CD8-positive, alpha-beta T cell (primary cell): ENCODE measurements at places on chromosomes 16 and 17. TPM values are rescaled to one million over a fixed set of nuclear protein-coding genes. Genes with fewer than 3 reads are reported as not detected.

DNA sequence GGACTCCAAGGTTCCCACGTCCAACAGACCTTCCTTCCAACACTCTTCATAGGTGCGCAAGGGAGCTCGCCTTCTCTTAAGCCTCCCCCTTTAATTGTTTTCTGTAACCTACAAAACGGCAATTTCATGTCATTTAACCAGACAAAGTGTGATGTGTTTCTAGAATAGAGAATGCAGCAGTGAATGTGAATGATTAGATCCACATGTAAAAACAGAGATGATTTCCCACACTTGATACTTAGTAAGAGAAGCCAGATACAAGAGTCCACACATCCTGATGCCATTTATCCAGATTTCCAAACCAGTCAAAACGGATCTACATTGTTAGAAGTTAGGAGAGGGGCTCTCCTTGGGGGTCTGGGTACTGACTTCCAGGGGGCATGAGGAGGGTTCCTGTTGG is 89.3 kb downstream of the IRF8 start:
- DNase-seq, result no peak

DNA sequence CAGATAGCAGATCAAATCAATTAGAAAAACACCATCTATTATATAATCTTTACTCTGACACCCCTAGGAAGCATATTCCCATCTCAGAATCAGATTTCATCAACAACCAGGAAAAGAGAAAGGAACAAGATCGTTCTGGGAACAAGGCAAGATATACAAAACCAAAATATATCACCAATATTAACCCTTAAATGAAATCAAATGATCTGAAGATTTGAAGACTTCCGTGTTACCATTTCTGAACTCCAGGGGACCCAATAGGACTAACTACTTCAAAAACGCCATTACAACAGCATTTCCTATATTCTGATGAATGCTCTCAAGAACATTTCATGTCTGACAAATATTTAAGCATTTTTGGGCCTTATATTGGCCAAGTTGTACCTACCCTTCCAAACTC is 624.2 kb upstream of the ZFHX3 start:
- no peak for DNase-seq

DNA sequence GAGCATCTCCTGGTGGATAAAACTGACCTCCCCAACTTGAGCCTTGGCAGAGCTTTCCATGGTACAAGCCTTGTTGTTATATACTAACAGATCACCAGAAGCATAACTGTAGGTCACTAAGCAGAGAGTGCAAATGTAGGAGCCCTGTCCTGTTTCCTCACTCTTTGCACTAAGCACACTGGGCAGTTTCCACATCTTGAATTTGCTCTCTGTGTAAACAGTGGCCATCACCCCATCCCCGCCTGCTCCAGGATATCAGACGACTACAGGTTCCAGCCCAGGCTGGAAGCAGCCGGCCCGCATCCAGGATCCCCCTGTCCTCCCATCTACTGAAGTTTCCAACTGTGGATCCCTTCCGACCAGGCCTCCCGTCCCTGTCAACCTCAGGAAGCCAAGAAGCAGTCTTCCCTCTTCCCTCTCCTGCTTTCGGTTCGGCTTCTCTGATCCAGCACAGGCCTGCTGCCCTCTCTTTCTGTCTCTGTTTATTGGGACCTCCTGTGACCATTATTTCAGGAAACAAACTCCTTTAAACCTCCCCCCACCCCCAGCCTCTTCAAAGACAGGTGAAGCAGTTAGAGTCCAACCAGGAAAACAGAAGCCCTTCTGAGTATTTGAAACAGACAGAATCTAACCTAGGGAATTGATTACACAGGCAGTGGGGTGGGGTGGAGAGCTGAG is 22.6 kb upstream of the CACNG4 start:
- no peak for DNase-seq

- no peak for DNase-seq
These were observed 169.3 kb downstream of the RAB11FIP4 start for GRCh38 chr17:31560616-31561235.

- no peak for DNase-seq
These were observed 1.1 kb upstream of the CD19 start for GRCh38 chr16:28930652-28931051.

- DNase-seq, result no peak
These were observed 600.9 kb downstream of the CDH8 start for GRCh38 chr16:61435346-61435745.

DNA sequence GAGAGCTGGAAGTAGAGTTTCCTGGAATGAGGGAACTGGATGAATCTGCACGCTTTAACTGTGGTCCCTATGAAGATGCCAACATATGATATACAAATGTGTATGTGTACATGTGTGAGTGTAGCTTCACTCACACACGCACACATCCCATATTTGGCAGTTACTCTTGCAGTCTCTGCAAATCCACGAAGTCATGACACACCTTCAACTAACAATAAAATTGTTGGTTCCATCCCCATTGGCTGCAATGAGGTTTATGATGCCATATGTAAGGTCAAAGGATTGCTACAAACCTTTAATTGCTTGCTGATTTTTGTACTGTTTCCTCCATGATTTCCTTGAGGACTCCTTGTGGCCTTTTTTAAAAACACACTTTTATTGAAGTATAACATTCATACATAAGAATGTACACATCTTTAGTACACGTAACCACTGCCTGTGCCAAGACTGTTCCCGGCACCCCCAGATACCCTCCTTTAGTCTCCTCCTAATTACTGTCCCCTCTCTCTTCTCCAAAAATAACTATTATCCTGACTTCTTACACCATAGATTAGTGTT is 22.0 kb downstream of the MYO1D start:
- DNase-seq, result no peak

- DNase-seq, result no peak
These were observed 2.5 kb downstream of the ITGA3 start for GRCh38 chr17:50058296-50058953.

PRR35 gene
- total RNA-seq, result not detected

TPSD1 gene
- total RNA-seq, result not detected

EPN3 gene
- not detected for total RNA-seq

CFAP119 gene
- total RNA-seq, result 2.7 TPM
